Small intestine (tissue), 16 donors: ENCODE measurements at places on chromosomes 4 and X.

DNA sequence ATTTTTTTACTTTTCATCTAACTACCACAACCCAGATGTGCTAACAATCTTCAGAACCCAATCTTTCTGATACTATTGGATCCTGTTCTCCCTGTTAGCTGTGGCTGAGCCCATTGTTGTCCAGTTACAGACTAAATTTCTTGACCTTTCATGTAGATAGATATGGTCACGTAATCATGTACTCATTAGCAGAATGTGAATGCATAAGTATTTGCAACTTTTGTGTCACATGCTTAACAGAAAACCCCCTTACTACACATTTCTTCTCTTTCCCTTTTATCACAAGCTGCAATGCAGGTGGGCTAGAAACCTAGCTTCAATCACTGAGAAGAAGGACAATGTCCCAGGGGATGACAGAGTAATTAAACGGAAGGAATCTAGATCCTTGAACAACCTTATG, 13.1 kb upstream of the FAM13A start:
- no peaks in the 10 kb centered on the region for H3K27me3 ChIP-seq
- no peak for DNase-seq
- H3K4me1 ChIP-seq, result no peaks in the 10 kb centered on the region
- no peaks in the 10 kb centered on the region for H3K36me3 ChIP-seq

DNA sequence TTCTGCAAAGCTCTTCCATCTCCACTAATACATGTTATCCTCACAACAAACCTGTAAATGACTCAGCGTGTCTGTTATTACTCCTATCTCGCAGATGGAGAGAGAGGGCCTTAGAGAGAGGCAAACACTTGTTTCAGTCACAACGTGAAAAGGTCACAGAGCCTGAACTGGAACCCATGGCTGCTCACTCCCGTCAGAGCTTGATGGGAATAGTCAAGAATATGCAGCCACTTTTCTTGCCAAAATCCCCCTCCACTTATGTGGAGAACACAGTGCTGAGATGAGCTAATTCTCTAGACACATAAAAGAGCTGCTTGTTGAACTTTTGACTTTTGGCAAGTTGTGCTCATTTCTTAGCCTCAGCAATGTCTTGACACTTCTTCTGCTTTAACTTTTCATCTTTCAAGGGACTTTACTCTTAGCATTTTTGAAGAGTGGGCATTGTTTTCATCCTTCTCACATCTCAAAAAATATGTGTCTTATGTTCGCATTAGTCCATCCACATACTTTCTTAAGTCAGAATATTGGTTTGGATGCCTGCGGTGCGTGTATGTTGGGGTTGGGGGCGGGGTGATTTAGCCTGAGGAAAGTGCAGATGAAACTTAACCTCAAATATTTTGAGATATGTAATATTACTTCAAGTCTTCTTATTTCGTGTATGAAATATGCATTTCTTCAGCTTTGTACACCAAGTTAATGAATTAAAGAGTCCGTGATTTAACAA, 69.2 kb downstream of the SYNPO2 start:
- no peak for DNase-seq
- no peak overlapping the region for H3K27ac ChIP-seq
- no peaks in the 10 kb centered on the region for H3K36me3 ChIP-seq
- H3K4me1 ChIP-seq, result no peaks in the 10 kb centered on the region
- H3K27me3 ChIP-seq, result no peaks in the 10 kb centered on the region
- H3K4me3 ChIP-seq, result no peak overlapping the region

DNA sequence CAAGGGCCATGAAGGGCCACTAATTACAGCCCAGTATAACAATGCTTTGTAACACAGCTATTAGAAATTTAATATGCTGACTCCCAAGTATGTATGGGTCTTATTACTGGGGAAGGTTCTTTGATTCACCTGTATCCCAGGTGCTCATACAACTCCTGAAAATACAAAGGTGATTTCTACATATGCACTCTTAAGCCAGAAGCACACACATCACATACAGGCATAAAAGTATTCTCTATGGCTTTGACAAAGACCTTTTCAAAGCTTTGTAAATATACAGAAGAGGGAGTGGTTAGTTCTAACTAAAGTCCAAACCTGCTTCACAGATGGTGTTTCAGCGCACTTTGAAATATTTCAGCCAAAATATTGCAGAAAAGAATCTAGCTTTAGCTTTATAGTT, 191.5 kb downstream of the SNCA start:
- no peak overlapping the region for H3K4me3 ChIP-seq
- peak; percentile 39 for DNase-seq

DNA sequence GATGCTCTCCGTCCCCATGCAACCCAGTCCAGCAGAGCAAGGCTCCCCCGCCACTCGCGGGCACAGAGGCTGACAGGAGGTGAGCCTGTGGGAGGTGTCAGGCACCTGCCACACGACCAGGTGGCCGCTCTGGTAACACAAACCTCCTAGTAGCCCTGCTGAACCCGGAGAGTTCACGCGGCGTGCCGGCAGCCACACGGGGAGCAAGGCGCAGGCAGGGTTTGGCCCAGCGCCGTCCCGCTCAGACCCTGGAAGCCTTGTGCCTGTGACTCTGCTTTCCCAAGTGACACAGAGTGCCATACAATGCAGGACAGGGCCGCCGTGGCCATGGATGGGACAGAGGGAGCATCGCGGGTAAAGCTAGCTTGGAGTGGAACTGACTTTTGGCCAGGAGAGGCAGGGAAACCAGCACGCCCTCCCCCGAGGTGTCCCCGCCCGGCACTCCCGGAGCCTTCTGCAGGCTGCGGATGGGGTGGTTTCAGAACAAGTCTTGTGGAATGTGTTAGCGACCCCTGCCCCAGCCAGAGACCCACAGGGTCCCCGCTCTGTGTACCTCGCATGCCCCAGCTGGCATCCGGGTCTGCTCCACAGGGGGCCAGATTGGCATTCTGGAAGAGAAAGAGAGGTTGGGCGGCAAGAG, 44.7 kb upstream of the AFAP1 start:
- no peak overlapping the region for H3K4me3 ChIP-seq
- H3K4me1 ChIP-seq, result no peaks in the 10 kb centered on the region
- no peak overlapping the region for H3K27ac ChIP-seq
- no peaks in the 10 kb centered on the region for H3K27me3 ChIP-seq
- DNase-seq, result peak; percentile 20

GRCh38 chr4:36288731-36289426, 7.5 kb downstream of the DTHD1 start:
- peaks cover 2% of the 10 kb centered on the region for H3K4me1 ChIP-seq
- no peaks in the 10 kb centered on the region for H3K27me3 ChIP-seq
- H3K4me3 ChIP-seq, result no peak overlapping the region
- no peak for DNase-seq
- H3K36me3 ChIP-seq, result no peaks in the 10 kb centered on the region
- no peak overlapping the region for H3K27ac ChIP-seq

GRCh38 chrX:49276671-49277534, 7.3 kb downstream of the PPP1R3F start:
- no peak for DNase-seq
- H3K4me3 ChIP-seq, result no peak overlapping the region
- H3K27me3 ChIP-seq, result no peaks in the 10 kb centered on the region

DNA sequence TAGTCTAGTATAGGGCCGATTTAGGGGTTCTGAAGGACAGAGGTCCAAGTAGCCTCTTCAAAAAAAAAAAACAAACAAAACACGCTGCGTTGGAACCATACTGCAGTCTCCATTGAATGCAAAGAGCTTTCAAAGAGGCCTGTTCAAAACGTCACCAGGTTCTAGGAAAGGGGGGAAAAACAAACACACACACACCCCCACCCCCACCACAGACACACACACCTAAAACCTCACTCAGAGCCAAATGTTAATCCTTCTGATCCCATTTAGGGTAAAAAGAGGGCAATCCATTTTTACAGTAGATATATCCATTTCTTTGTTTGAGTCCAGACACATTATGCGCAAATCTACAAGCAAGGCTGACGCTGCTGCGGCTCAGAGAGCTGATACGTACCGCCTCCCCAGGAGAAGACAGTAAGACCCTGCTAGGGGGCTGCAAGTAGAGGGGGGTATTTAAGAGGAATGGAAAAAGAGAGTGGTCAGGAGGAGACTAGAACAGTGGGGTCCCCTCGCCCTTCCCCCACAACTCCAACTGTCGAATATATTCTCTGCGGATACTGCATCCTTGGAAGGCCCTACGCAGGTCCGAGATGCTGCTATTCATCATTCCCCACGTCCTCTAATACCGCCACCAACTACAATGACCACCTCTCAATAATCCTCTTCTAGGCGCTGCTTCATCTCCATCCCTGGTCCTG, 1.3 kb downstream of the NKRF start:
- H3K27ac ChIP-seq, result peak overlapping the region; percentile 5
- peaks cover 9% of the 10 kb centered on the region for H3K4me1 ChIP-seq
- DNase-seq, result no peak
- no peaks in the 10 kb centered on the region for H3K36me3 ChIP-seq
- H3K4me3 ChIP-seq, result peak overlapping the region; percentile 87
- no peaks in the 10 kb centered on the region for H3K27me3 ChIP-seq

DNA sequence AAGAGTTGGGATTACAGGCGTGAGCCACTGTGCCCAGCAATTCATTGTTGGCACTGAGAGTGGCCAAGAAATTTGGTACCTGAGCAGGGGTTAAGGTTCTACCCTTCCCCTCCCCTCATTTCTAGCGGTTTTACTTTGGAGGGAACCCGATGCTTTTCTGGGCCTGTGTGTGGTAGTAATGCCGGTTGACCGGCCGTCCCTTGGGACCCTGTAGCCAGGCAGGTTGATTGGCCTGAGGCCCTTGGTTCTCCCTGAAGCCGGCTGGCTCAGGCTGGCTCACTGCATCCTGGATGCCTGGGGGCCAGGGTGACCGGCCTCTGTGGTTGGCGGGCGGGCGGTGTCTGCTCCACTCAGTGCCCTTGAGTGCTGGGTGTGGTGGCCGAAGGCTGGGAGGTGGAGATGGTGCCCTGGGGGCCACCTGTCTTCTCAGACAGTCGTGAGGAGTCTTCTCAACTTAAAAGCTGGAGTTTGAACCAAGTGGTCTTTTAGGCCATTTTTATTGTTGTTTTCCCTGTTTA, 45.6 kb downstream of the RGS12 start:
- H3K36me3 ChIP-seq, result no peaks in the 10 kb centered on the region
- no peak overlapping the region for H3K4me3 ChIP-seq
- DNase-seq, result no peak

GRCh38 chr4:77009511-77010115, 60.1 kb downstream of the SEPTIN11 start:
- no peak overlapping the region for H3K27ac ChIP-seq
- H3K4me3 ChIP-seq, result no peak overlapping the region
- DNase-seq, result no peak
- peaks cover 14% of the 10 kb centered on the region for H3K4me1 ChIP-seq
- H3K36me3 ChIP-seq, result peaks cover 12% of the 10 kb centered on the region

GRCh38 chr4:25441519-25442117, 64.6 kb downstream of the ANAPC4 start:
- peak; percentile 82 for DNase-seq
- H3K4me3 ChIP-seq, result no peak overlapping the region
- no peak overlapping the region for H3K27ac ChIP-seq
- H3K27me3 ChIP-seq, result no peaks in the 10 kb centered on the region
